ENCODE measurements at places on chromosomes 3 and 15.

- DNase-seq = no peak
These were observed 40.9 kb downstream of the KY start for GRCh38 chr3:134609821-134610431.

DNA sequence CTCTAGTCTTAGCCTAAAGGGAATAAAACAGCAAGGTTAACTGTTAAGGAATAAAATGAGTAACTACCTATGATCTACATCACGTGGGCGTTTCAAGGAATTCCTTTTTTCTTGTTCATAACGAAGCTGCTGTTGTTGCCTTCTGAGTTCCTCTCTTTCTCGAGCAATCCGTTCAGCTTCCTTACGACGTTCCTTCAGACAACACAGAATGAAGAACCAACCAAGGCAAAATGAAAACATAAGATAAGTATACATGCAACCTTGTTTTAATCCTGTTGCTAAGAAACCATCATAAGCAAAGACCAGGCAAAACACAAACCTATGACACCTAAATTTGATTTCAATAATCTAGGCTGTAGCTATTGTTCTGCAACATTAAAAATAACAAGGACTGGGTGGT, 44.1 kb downstream of the SLTM start:
- no peak for DNase-seq

DNA sequence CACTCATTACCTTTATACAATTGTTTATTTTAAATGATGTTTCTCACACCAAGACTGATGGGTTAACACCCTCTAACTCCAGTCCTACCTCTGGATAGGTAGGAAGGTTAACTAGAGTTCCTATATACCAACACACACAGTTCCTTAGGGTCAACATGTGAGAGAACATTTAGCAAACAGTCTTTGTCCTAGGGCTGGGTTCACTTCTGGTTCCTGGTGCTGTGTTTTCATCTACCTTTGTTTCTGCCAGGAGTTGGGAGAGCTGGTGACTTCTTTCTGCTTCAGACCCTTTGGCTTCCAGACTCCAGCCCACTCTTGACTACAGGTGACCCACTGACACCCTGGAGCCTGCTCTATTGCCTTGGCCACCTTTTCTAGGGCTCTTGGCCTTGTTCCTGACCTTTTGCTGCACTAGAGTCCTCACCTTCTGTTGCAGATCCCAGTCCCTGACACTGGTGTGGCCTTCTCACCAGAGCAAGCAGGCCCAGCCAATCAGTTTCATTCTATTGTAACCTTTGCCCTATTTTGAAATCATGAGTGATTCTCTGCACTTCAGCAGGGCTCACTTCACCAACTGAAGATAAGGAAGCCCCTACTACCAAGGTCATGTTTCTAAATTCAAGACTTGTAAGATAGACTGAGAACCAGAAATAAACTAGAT, 50.0 kb upstream of the SECISBP2L start:
- no peak for DNase-seq

- DNase-seq = no peak
These were observed 123.1 kb downstream of the APBA2 start for GRCh38 chr15:29008846-29009245.

GRCh38 chr15:32723171-32723948, 5.6 kb downstream of the GREM1 start:
- DNase-seq = no peak

- DNase-seq = no peak
These were observed 17.6 kb upstream of the COLQ start for GRCh38 chr3:15539066-15539465.

DNA sequence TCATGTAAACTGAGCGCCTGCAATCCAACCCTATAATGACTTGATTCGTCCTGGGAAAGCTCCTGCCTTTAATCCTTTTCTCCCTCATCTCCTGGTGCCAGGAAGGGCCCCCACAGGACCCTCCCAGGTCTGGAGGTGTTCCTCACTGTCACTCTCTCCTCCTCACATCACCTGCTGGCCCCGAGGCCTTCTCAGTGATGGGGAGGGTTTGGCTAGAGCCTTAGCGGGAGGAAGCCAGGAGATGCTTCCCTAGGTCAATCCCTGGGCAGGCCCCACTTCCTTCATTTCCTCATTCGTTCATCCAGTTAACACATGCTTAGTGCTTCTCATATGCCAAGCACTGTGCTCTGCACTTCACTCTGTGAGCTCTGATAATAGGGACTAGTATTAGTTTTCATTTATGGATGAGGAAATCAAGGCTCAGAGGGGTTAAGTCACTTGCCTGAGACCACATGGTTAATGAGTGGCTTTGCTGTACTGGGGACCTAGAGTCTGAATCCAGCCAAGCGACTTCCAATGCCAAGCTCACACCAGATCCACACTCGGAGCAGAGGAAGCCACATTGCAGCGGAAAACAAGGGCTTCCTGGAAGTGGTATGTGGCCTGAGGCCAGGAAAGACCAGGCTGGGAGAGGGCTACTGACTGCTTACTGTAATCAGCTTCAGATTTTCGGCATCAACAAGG, 50.3 kb upstream of the CHRNB4 start:
- DNase-seq = no peak

GRCh38 chr15:41001524-41002214, 48.4 kb downstream of the CHAC1 start:
- no peak for DNase-seq

DNA sequence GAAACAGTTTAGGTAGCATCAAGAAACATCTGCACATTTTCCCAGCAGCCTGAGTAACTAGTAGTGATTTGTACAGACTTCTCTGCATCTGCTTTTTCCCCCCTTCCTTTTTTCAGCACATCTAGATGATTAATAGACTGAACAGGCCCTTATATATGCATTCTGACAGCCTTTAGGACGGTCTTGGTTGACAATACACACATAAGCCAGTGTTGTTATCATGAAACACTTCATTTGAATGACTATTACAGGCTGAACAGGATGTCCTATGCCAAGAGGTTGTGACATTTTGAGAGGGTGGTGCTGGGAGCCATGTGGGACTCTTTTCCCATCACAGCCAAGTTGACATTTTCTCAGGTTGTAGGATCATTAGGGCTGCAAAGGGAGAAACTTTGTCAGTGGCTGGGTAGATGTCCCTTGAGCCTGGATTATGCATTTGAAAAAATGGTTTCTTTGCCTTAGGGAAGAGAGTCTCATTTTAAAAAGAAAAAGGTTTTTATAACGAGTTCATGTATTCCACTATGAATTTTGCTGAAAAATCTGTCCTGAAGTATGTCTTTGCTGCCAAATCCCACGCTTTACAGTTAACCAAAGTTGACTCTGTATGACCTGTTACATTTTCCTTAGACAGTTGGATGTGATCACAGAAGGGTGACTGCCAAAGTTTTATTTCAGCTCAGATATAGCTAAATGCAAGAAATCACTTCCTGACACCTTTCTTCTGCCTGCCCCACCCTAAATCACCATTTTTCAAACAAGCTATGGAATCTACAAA, 73.7 kb downstream of the FILIP1L start:
- no peak for DNase-seq

GRCh38 chr3:131388490-131388799, 6.9 kb downstream of the NUDT16 start:
- DNase-seq = no peak

- no peak for DNase-seq
These were observed 50.3 kb downstream of the MRPS25 start for GRCh38 chr3:15014606-15015328.
